ENCODE measurements at places on chromosomes 12 and 14.

- no peak for DNase-seq
- H3K4me3 ChIP-seq, result no peak overlapping the region
- H3K36me3 ChIP-seq, result no peaks in the 10 kb centered on the region
- no peaks in the 10 kb centered on the region for H3K27me3 ChIP-seq
- no peaks in the 10 kb centered on the region for H3K4me1 ChIP-seq
- no peak overlapping the region for H3K27ac ChIP-seq
Observed at GRCh38 chr12:124518051-124518932, 49.1 kb downstream of the NCOR2 start.

DNA sequence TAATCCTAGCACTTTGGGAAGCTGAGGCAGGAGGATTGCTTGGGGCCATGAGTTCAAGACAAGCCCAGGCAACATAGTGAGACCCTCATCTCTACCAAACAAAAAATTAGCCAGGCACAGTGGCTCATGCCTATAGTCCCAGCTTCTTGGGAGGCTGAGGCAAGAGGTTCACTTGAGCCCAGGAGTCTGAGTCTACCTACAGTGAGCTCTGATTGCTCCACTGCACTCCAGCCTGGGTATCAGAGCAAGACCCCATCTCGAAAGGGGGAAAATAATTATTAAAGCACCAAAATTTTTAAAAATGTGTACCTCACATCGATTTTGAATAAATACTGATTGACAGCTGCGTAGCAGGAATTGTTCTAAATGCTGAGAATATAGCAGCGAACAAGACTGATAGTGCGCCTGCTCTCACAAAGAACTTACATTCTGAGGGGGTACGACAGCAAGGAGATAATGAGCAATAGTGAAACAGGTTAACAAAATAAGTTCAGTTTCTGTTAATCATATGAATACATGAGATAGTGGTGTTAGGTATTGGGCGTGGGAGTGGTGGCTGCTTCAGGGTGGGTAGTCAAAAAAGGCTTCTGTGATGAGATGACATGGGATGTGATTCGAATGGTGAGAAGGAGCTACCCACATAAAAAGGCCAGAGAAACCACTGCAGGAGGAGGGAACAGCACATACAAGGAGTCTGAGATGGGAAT is 19.6 kb downstream of the HCFC2 start:
- H3K27me3 ChIP-seq, result no peaks in the 10 kb centered on the region
- H3K4me1 ChIP-seq, result peaks cover 24% of the 10 kb centered on the region
- peaks cover 48% of the 10 kb centered on the region for H3K36me3 ChIP-seq
- H3K4me3 ChIP-seq, result no peak overlapping the region

DNA sequence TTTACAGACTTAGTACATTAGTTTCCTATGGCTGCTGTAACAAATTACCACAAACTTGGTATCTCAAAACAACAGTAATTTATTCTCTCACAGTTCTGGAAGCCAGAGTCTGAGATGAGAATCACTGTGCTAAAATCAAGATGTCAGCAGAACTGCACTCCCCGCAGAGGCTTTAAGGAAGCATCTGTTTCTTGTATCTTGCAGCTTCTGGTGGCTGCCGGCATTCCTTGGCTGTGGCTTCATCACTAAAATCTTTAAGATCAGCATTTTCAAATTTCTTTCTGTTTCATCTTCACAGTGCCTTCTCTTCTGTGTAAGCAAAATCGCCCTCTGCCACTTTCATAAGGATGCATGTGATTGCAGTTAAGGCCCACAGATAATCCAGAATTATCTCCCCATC is 9.4 kb downstream of the STON2 start:
- no peak for DNase-seq
- H3K4me1 ChIP-seq, result peaks cover 7% of the 10 kb centered on the region
- H3K27me3 ChIP-seq, result peaks cover 20% of the 10 kb centered on the region
- H3K4me3 ChIP-seq, result no peak overlapping the region
- no peaks in the 10 kb centered on the region for H3K36me3 ChIP-seq
- no peak overlapping the region for H3K27ac ChIP-seq

DNA sequence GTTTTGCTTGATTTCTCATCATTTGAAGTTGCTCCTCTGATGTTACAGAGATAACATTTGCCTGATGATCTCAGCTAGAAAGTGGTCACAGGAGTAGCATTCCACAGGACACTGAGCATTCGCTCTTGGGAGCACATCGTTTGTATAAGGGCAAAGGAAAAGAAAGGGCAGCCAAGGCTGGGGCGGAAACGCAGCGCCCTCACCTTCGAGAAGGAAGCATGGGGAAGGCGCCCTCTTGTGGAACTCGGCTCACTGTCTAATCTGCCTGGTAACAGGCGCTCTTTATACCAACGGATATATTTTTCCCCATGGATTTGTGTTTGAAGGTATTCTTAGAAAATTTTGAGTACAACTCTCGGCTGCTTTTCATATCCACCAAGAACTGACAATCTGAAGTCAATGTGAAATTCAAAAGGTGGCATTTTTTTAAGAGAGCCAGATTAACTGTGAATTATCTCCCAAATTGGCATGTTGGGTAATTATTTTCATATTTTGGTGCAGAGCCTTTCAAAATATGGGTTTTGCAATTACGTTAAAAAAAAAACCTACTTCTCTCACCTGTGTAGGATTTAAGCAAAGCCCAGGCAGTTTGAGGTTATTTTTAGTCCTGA is 172.7 kb downstream of the CAND1 start:
- H3K27me3 ChIP-seq, result no peaks in the 10 kb centered on the region
- DNase-seq, result peak; percentile 83
- H3K4me1 ChIP-seq, result peaks cover 9% of the 10 kb centered on the region
- H3K36me3 ChIP-seq, result no peaks in the 10 kb centered on the region

DNA sequence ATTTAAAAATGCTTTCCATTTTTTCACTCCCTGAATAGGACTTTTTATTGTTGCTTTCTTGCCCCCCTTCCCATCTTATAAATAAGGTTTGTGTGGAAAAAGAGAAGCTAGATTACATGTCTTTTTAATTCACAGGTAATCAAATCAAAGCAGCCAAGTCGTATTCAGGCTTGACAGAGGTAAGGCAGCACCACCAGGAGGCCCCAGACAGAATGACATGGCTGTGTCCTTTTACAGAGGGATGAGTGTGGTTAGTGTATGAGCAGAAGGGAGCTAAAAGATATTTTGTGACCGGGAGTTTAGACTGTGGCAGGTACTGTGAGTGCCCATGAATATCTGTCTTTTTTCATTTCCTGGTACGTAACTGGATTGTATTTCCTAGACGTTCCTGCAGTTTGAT is 596.1 kb downstream of the ETNK1 start:
- no peak overlapping the region for H3K4me3 ChIP-seq
- no peak for DNase-seq
- H3K27ac ChIP-seq, result no peak overlapping the region
- no peaks in the 10 kb centered on the region for H3K27me3 ChIP-seq

GRCh38 chr14:77194706-77195105 is 13.1 kb downstream of the TMEM63C start:
- no peaks in the 10 kb centered on the region for H3K4me1 ChIP-seq
- no peak overlapping the region for H3K27ac ChIP-seq
- no peak overlapping the region for H3K4me3 ChIP-seq
- no peak for DNase-seq

- H3K27me3 ChIP-seq, result no peaks in the 10 kb centered on the region
- H3K36me3 ChIP-seq, result no peaks in the 10 kb centered on the region
- no peak for DNase-seq
Observed at GRCh38 chr12:123519141-123520001, 14.1 kb downstream of the RILPL1 start.

DNA sequence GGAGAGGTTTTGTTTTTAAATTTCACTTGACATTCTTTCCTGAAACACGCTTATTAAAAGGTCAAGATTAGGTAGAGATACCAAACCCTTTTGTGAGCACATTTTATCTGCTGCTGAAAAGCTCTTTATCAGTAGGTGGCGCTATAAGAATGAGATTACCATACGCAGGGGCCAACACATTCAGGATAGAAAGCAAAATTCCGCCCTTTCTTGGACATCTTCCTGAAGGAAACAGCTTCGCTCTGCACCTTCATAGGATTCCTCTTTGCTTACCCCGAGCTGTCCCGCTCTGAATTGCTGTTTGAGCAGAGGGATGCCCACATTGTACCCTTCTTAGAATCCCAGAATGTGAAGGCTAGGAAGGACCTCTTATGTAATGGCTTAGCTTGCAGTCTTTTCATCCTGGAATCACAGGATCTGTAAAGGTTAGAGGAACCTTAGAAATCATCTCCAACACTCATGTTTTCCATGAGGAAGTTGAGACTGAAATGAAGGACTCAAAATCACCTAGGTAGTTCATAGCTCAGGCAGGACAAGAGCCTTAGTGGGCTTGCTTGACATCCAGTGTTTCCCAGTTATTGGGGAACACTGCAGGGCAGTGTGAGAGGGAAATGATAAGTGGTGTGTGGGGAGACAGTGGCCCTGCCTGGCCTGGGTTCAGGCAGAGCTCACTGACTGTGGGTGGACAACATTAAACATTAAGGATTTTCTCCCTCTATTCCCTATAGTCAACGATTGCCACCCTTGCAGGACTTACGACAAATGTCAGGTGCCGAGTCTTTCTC is 38.7 kb upstream of the CRY1 start:
- H3K27me3 ChIP-seq, result no peaks in the 10 kb centered on the region
- no peak overlapping the region for H3K27ac ChIP-seq
- no peak overlapping the region for H3K4me3 ChIP-seq
- H3K36me3 ChIP-seq, result no peaks in the 10 kb centered on the region
- DNase-seq, result peak; percentile 17

Data from activated CD4-positive, alpha-beta memory T cell treated with anti-CD3 and anti-CD28 coated beads, Interleukin-2, amount 10 ng/mL, durations not matched to agents 7 days and 5 days (primary cell).